ENCODE measurements at places on chromosomes 3 and 15.
A peak's percentile ranks its signal among the peaks of the same experiment; 100 is the strongest.

GRCh38 chr15:67025719-67026609, 39.4 kb upstream of the SMAD3 start:
- DNase-seq: no peak

GRCh38 chr15:69150841-69151240, 9.6 kb upstream of the GLCE start:
- DNase-seq: no peak

DNA sequence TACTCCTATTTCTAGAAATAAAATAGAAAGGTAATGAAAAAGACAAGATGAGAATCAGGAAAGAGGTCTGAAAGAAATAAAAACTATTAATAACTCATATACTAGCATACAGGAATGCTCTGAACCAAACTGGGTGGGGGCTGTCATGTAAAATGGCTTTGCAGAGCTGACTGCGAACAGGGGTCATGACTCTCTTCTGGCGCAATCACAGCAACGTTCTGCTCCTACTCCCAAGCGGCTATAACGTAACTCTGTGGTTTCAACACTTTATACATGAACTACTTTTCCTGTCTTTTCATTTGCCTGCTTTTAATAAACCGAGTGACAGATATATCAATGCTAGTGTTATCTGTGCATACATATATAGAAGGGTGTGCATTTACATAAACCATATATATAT, 116.7 kb downstream of the DLG1 start:
- DNase-seq: no peak

- DNase-seq: no peak
Observed at GRCh38 chr3:153008226-153008625, 153.8 kb upstream of the RAP2B start.

GRCh38 chr3:56290374-56290773, 177.9 kb downstream of the ERC2 start:
- DNase-seq: no peak

- DNase-seq: peak; percentile 88
Observed at GRCh38 chr3:111071257-111072030, at the start of gene NECTIN3. Gene NECTIN3, plus strand, starts transcription at chr3:111071816. Its CDS starts 202 bp downstream, at chr3:111072018.

- peak; percentile 45 for DNase-seq
Observed at GRCh38 chr3:58333206-58334012, 717 bp downstream of the PXK start.

- peak; percentile 24 for DNase-seq
Observed at GRCh38 chr15:67146875-67147381, 81.5 kb downstream of the SMAD3 start.

- no peak for DNase-seq
Observed at GRCh38 chr3:6249679-6250078, 611.2 kb upstream of the GRM7 start.

DNA sequence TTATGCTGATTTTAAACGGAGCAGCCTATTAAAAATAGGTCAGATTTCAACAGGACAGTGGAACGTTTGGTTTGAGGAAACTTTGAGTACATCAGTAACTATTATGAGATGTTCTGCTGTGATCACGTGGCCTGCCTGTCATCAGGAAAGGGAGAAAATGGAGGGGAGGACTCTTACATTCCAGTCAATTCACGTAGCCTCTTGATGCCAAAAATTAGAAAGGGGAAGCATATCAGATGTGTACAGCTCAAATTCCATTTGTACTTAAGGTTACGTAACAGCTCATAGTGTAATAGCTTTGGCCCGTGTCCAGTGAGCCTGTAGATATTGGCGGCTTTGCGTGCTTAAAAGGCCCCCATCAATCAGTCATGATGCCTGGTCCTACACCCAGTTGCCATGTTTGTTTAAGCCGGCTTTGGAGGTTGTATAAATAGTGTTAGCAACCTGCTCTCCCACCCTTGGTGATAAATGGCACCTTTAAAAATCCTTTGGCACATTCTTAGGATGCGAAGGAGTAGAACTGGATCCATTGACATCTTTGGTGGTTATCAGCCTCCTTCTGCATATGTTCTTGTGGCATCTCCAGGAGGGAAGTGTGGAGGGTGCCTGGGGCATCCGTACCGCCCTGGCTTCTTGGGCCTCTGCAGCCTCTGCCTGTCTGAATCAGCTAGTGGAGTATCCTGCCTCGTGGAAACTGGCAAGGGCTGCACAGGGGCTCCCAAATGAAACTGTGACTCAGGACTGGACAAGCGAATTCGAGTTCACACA, 163.9 kb downstream of the THSD4 start:
- no peak for DNase-seq

- DNase-seq: peak; percentile 41
Observed at GRCh38 chr3:195260280-195260905, 10.6 kb downstream of the XXYLT1 start.

DNA sequence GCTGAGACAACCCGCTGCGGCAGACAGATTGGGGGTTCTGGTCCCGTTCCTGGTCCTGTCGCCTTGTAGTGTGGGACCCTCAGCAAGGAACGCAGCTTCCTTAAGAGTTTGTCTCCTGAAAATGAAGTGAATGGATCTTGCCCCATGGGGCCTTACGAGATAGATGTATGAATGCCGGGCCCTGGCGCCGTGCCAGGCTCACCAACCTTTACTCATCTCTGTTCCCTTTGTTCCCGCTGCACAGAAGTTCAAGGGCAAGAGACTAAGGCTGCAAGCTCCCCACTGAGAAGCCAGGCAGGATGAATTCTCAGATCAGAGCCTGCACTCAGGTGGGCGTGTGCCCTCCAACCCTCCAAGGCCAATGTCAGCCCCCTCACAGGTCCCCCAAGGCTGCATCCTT, 162.7 kb upstream of the IQSEC1 start:
- no peak for DNase-seq

GRCh38 chr3:111751961-111752360, 107.1 kb upstream of the PHLDB2 start:
- no peak for DNase-seq

DNA sequence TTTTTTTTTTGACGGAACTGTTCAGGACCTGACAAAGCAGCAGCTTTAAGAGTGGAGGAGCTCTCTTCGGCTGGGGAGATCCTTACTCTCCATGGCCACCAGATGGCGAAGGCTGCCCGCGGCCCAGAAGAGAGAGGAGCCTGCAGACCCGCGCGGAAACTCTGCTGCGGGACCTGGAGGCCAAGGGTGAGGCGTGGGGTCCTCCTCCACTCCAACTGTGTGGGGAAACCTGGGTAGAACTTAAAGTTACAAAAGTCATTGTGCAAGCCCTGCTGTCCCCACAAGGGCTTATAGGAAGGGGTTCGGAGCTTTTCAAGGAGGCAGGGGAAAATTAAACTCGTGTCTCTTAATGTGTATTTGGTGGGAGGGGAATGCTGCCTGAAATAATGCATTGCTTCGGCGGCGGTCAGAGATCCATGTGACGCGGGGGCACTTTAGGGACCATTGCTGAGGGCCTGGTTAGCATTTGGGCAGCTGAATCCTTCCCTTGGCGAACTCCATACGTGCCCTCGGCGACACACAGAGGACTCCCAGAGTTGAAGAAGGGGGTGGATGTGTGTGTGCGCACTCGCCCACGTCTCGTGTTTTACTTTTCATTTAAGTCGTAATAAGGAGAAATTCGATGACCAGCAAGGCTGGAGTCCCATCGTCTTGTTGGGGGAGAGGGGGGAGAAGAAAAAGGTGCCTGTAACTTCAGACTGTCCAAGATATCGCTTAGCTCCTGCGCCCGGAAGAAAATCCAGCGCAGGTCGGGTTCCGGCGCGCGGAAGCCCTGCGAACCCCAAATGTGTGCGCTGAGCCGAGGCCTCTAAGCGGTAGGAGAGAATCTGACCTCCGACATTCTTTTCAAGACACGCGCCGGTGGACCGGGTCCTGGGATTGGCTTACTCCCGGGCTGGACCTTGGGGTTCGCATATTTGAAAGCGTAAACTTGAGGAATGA, 9.7 kb downstream of the EOMES start:
- peak; percentile 84 for DNase-seq

DNA sequence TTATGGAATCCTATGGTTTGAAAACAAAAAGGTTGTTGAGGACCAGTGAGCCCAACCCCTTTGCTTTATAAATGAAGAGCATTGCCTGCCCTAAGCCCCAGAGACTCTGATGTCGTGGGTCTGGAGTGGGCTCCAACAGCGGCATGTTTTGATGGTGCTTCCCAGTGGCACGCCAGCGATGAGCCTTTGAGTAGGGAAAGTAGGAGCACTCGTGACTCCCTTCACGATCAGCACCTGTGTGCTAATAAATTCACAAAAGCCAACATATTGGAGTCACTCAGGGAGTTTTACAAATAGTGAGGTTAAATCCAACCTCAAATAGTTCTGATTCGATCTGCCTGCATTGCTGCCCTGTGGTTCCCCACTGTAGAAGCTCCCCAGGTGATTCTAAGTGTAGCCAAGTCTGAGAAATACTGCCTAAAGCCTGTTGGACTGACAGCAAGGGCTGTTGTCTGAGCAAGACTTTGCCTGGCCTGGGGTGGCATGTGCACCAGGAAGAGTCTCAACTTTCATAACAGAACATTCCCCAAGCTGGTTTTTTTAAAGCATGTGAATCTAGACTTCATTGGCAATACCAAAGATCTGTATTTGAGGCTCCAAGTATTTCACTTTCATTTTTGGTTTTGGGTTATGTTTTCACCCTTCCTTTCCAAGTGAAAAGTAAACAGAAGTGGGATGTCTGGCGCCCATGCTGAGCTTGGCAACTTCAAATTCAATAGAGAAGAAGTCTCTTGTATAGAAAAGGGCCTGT, 9.9 kb downstream of the CCR5 start:
- DNase-seq: no peak

- no peak for DNase-seq
Observed at GRCh38 chr15:61080221-61081026, 148.7 kb downstream of the RORA start.

DNA sequence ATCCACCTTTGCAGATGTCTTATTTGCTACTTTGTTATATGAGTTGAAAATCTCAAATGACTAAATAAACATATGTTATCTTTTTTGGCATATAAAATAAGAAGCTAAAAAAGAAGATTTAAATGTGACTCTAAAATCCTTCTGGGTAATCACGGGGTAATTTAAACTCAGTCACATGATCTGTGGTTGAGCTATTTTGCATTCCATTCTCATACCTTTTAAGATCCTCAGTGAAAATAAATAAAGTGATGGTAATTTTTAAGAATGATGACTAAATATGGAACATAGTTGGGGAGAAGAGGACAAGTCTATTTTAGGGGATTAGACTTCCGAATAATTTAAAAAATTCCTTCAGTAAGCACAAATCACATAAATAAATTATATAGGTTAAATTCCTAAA, 1076.8 kb downstream of the TUSC7 start:
- DNase-seq: no peak

GRCh38 chr3:89300981-89301380, 193.6 kb downstream of the EPHA3 start:
- no peak for DNase-seq

- DNase-seq: no peak
Observed at GRCh38 chr3:49705390-49705960, 14.0 kb downstream of the AMIGO3 start.

- no peak for DNase-seq
Observed at GRCh38 chr3:129919357-129919756, 25.8 kb upstream of the TMCC1 start.

DNA sequence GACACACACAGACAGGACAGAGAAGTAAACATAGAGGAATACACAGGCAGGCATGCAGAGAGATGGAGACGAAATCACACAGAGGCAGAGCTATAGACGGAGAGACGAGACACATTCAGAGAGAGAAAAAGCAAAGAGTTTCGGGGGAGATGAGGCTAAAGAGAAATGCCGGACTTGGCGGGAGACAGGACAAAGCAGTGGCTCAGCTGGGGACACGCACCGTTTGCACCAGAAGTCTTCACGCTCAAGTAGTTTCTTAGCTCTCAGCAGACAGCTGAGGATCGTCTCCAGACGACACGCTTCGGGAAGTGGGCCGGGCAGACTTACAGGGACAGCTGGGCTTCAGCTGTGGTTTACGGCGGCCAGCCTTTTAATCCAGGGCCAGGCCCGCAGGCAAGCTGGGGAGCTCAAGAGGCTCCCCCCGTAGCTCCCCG, 56.2 kb upstream of the DLG1 start:
- no peak for DNase-seq

- no peak for DNase-seq
Observed at GRCh38 chr3:194797555-194798250, 112.0 kb downstream of the FAM43A start.

DNA sequence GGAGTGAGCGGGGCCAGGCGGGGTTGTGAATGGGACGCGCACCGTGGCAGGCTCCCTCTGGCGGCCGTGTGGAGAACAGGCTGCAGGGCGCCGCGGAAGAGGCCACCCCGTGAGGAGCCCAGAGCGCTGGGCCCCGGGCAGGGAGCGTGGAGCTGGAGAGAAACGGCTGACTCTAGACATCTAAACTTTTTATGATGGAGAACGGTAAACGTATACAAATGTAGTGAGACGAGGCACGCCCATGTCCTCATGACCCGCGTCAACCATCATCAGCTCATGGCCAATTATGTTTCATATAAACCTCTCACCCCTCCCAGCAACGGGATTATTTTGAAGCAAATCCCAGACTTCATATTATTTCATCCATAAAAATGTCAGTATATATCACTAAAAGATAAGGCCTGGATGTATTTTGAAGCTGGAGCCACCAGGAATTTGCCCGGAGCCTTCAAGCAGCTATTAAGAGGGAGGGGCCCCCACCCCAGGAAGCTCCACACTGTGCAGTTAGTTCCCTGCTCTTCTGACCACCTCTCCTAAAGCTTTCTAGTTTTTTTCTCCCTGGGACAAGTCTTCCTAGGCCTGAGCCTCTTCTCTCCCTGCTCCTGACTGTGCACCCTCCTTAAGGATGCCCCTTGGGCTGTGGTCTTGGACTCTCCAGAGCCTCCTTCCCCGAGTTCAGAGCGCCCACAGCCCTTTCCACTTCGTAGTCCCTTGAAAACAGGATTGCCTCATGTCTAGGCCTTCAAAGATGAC, 149.5 kb downstream of the SMAD6 start:
- DNase-seq: peak; percentile 80

DNA sequence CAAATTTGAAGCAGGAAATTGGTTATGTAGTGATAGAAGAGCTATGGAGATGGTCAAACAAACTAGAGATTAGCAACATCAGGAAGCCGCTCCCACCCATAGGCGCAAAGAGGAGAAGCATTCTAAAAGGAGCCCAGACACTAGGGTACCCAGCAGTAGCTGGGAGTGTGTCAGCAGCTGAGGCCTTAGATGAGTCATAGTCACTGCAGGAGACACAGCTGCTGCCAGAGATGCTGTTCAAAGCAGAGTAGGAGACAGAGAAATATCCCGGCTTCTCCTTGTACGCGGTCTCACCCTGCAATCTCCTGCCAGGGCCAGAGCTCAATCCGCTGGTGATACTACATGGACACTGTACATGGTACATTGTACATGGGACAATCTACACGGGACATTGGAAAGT, 61.9 kb downstream of the VGLL3 start:
- no peak for DNase-seq

DNA sequence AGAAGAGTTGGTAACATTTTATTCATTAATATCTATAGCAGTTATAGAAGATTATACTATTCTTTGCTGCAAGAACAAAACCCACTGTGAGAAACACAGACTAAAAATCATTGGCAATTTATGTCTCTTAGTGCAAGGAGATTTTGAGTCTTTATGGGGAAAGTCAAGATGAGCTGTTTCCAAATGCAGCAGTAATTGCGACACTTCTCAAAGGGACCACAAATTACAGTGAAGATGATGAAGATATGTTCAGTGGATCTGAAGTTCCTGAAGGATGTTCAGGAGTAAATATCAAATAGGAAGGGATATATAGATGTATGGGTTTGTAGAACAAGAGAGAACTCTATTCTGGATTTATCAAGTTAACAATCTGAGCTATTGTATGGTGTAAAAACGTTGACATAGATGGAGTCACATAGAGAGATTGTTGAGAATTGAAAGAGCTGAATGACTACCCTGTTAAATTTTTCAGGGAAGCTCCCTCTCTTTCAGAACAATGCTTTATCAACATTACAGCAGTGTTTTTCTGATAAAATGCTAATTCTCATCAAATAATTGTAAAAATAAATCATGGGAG, 71.8 kb downstream of the DTWD1 start:
- DNase-seq: no peak
